Cerebellum (tissue), 4 donors: ENCODE measurements at places on chromosomes 11 and 22.

- DNase-seq: no peak
Observed at GRCh38 chr11:118699506-118700220, 20.2 kb upstream of the TREH start.

DNA sequence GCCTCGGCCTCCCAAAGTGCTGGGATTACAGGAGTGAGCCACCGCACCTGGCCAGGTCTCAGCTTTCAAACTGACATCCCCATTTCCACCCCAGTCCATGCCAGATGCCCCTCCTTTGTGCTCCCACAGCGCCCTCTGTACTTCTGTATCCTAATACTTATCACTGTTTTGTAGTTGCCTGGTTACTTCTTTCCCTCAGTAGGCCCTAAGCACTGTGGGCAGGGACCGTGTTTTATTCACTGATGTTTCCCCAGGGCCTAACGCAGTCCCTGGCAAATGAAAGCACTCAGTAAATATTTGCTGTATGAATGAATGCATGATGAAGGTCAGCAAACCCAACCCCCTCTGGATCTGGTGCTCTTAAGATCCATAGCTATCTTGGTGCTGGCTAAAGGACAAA lies 2.2 kb upstream of the TRIM3 start:
- DNase-seq: no peak

DNA sequence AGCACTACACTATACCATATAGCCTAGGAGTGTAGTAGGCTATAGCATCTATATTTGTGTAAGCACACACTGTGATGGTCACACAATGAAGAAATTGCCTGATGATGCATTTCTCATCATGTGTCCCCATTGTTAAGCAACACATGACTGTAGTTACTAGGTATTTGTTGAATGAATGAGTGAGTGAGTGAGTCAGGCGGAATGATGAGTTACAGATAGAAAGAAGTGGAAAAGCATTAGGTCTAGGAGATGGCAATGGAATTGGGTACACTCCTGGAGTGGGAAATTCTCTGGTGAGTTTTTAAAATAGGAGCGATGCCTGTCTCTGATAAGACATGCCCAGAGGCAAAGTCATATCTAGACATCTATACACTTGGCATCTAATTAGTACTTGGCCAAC lies 160.5 kb upstream of the TBCEL start:
- DNase-seq: no peak

- DNase-seq: no peak
Observed at GRCh38 chr11:112024178-112024772, 933 bp upstream of the DLAT start.

- DNase-seq: no peak
Observed at GRCh38 chr22:20867179-20868024, 8.6 kb downstream of the SNAP29 start.

- no peak for DNase-seq
Observed at GRCh38 chr11:106553304-106553703, 465.0 kb downstream of the GUCY1A2 start.
